Right cardiac atrium (tissue), 5 donors: ENCODE measurements at places on chromosomes 12 and 14. TPM values are rescaled to one million over a fixed set of nuclear protein-coding genes. Genes with fewer than 3 reads are reported as not detected.

Gene TOMM20L
- polyA plus RNA-seq: not detected

Gene CFL2
- polyA plus RNA-seq: 326 TPM

Gene RPGRIP1
- 0.27 TPM for polyA plus RNA-seq

Gene OXA1L
- polyA plus RNA-seq: 134 TPM

Gene LALBA
- polyA plus RNA-seq: not detected

Gene SLC17A8
- polyA plus RNA-seq: 0.02 TPM

Gene BATF
- 0.91 TPM for polyA plus RNA-seq

Gene MIA2
- 21.8 TPM for polyA plus RNA-seq

Gene DPPA3
- not detected for polyA plus RNA-seq

Gene TSPAN8
- 5.5 TPM for polyA plus RNA-seq

Gene PMCH
- polyA plus RNA-seq: not detected

Gene CBLN3
- 1.3 TPM for polyA plus RNA-seq

Gene MYF6
- polyA plus RNA-seq: 0.11 TPM

Gene HNF1A
- 0.05 TPM for polyA plus RNA-seq

Gene MGAT4C
- 1.2 TPM for polyA plus RNA-seq

Gene INHBC
- polyA plus RNA-seq: not detected

Gene ASCL1
- polyA plus RNA-seq: not detected

Gene FGD4
- polyA plus RNA-seq: 3.5 TPM

Gene RASSF3
- 44.6 TPM for polyA plus RNA-seq

Gene ITGB7
- polyA plus RNA-seq: 0.45 TPM

Gene CD163L1
- polyA plus RNA-seq: 0.66 TPM

Gene HELB
- polyA plus RNA-seq: 0.48 TPM

Gene ZNF605
- polyA plus RNA-seq: 6.5 TPM

Gene TBPL2
- polyA plus RNA-seq: not detected

Gene HDAC7
- 38.0 TPM for polyA plus RNA-seq

Gene SERPINA12
- not detected for polyA plus RNA-seq

Gene C14orf39
- polyA plus RNA-seq: not detected

Gene BICDL1
- polyA plus RNA-seq: 0.11 TPM

Gene FSCB
- not detected for polyA plus RNA-seq

Gene NANOG
- not detected for polyA plus RNA-seq

Gene PPTC7
- 31.5 TPM for polyA plus RNA-seq

Gene AVPR1A
- polyA plus RNA-seq: 0.61 TPM

Gene COQ10A
- polyA plus RNA-seq: 159 TPM

Gene IL22
- not detected for polyA plus RNA-seq

Gene GALNT4
- 2.5 TPM for polyA plus RNA-seq

Gene OR9K2
- polyA plus RNA-seq: not detected

Gene FGF6
- not detected for polyA plus RNA-seq

Gene SERPINA10
- polyA plus RNA-seq: not detected

Gene CTDSP2
- polyA plus RNA-seq: 41.7 TPM

Gene CLEC4C
- polyA plus RNA-seq: not detected
